HEK293T (cell line): ENCODE measurements at places on chromosomes 2 and 18.

- no peak for DNase-seq
These were observed 123.8 kb downstream of the CYP26B1 start for GRCh38 chr2:72023678-72024390.

GRCh38 chr2:206063635-206064034, 22.3 kb downstream of the INO80D start:
- DNase-seq, result no peak

- no peak for DNase-seq
These were observed 89.0 kb upstream of the KCTD1 start for GRCh38 chr18:26637324-26637723.

DNA sequence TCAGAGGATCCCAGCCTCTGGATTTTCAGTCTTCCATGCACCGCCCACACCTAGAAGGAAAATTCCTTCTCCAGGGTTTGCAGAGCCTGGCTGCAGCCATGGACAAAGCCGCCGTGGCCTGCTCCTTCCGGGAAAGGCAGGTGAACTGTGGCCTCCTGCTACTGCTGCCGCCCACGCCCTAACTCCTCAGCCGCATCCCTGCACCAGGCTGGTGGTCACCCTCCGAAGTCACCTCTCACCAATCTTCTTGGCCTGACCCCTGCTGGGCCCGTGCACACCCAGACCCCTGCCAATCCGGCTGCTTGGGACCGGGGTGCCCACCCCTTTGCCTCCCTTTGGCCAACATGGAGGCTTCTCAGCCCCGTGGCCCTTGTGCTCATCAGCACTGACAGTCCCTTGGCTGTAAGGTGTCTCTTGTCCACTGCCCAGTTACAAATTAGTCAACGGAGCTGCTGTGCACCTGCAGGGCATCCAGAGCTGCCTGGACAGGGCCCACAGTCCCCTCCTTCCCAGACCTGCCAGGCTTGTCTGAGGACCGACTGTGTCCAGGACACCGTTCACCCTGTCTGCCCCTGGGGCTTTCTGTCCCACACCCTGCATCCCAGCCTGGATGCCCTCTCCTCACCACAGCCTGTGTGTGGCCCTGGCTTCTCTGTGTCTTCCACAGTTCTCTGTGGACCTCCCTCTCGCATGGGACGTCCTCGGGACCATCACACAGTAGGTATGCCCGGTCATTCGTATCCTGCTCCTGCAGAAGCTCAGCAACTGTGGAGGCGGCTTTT, 130.1 kb upstream of the TPO start:
- DNase-seq, result no peak
